ENCODE measurements at places on chromosomes 6 and 20. TPM values are rescaled to one million over a fixed set of nuclear protein-coding genes. Genes with fewer than 3 reads are reported as not detected.

Gene GJA10
- not detected for polyA plus RNA-seq

DNA sequence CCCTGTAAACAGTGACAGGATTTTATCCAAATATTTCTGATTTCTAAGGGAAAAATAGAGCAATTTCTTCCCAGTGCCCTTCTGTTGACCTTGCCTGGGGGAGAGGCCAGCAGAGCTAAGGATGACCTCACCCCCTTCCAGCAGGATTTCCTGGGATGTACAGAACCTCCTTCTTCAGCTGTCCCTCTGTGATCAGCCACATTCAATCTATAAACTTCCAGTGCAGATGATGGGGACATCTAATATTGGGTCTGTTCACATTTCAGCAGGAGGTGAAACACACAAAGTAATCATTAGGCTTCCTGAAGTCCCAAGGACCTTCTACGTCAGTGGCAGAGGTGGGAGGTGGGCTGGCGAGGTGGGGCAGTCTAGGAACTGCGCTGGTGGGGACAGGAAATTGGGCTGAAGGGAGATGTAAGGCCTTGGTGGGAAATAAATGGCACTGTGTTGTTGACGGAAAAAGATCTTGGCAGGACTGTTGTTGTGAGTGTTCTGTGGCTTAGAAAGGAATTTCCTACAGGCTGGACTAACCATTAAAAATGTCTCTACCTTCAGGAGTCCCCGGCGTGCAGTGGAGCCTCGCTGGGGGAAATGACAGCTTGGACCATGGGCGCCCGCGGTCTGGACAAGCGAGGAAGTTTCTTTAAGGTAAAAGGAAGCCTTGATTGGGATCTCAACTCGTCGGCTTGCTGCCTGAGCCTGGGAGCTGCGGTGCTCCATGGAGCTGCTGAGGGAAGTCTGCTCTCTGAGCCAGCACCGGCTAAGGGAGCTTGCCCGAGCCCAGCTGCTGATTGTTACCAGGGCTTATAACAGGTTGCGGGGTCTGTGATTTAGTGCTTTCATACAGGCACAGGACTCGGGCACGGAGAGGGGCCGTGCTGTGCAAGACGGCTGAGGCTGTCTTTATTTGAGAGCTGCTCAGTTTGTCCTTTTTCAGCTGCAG lies 127.9 kb upstream of the NAA20 start:
- no peak for DNase-seq

Gene RBM24
- 2.0 TPM for polyA plus RNA-seq

Gene TMC2
- polyA plus RNA-seq, result 0.05 TPM

Gene RIN2
- polyA plus RNA-seq, result 9.2 TPM

Gene NNAT
- 16.1 TPM for polyA plus RNA-seq

Gene CDH22
- polyA plus RNA-seq, result 0.11 TPM

Gene TRIM31
- polyA plus RNA-seq, result 1.4 TPM

GRCh38 chr20:45946149-45946970 lies 11.9 kb downstream of the PCIF1 start:
- no peak for DNase-seq

Gene PI3
- 567 TPM for polyA plus RNA-seq

Gene RBBP8NL
- 0.64 TPM for polyA plus RNA-seq

DNA sequence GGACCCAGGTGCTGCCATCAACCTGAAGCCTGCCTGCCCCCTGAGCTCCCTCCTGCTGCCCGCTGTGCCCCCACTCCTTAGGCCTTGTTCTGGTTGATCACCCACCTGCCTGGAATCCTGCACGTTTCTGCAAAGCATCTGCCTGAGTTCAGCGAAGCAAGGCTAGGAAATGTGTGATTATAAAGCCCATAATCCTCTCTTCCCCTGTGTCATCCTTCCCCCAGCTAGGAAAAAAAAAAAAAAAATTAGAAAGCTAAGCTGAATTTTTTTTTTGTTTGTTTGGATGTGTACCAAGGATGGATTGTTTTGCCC lies 93.2 kb downstream of the FOXA2 start:
- DNase-seq, result no peak

DNA sequence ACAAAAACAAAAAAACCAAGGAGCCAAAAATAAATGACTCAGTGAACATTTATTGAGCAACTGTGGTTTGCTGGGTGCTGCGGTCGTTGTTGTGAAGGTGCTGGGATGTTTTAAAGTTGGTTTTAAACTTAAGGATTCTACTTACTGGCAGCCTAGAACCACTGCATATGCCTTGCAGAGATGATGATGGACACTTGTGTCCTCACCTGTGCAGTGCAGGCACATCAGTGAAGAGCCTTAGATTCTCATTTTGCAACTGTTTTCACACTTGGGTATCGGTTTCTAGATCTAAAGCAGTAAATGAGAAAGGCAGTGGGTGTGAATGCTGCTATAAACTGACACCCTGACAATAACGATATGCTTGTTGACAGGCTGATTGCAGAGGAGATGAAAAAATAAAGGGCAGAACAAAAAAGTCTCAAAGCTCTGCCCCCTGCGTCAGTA lies 68.8 kb downstream of the UTRN start:
- no peak for DNase-seq

- no peak for DNase-seq
These were observed 112.0 kb downstream of the BACH2 start for GRCh38 chr6:90184334-90185298.

Gene PGC
- polyA plus RNA-seq, result 0.73 TPM

DNA sequence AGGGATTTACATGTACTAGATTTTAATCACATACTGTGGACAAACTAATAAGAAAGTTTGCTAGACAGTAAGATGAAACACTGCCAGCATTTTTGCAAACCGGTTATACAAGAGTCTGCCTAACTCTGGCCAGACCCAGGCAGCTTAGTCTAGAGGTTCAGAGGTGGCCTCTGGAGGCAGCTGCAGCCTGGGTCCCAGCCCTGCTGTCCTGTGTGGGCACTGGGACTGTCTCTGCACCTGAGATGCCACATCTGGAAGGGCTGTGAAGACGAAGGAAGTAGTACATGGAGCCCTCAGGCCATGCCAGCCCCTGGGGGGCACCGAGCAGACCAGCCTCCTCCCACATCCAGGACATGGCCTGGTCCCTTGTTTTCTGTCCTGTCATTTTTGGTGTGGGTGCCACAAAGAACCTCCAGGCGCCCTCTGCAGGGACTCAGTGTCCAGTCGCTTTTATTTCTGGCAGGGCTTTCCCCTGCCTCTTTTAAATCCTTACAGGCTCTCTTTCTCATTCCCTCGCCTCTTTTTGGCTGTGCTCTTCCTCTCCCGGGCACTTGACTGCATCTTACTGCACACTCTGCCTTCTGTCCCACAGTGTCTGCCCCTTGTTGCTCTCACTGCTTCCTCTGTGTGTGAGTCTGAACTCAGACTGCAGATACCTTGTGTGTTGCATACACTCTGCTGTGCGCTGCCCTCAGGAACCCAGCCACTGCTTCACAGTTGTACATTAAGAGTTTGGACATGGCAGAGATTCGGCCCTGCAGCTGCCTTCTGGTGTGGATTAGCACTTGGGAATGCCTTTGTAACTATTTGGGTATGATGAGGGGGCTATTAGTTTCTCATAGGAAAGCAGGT lies 216.7 kb downstream of the ZDHHC14 start:
- DNase-seq, result no peak

DNA sequence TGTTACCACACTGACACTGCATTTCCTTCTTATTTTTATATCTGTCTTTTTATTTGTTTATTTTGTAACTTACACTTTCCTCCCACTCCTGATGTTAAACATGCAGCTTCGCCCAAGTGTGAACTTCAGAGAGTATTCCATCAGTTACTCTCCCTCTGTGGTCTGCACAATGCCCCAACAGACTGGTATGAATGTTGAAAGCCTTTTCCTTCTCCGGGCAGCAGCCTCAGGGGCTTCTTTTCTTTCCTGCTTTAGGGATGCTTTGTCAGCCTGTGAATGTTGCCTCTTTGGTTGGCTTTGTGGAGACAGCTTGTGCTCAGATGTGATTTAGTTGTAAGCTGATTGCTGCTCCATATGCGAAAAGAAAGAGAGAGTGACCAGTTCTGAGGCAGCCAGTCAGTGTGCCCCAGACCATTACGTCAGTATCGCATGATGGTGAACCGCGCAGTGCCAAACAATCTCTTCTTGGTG lies 44.0 kb downstream of the SMPDL3A start:
- no peak for DNase-seq

Gene SLC17A1
- not detected for polyA plus RNA-seq

Gene TGM2
- 47.2 TPM for polyA plus RNA-seq

Gene ULBP1
- 0.68 TPM for polyA plus RNA-seq

DNA sequence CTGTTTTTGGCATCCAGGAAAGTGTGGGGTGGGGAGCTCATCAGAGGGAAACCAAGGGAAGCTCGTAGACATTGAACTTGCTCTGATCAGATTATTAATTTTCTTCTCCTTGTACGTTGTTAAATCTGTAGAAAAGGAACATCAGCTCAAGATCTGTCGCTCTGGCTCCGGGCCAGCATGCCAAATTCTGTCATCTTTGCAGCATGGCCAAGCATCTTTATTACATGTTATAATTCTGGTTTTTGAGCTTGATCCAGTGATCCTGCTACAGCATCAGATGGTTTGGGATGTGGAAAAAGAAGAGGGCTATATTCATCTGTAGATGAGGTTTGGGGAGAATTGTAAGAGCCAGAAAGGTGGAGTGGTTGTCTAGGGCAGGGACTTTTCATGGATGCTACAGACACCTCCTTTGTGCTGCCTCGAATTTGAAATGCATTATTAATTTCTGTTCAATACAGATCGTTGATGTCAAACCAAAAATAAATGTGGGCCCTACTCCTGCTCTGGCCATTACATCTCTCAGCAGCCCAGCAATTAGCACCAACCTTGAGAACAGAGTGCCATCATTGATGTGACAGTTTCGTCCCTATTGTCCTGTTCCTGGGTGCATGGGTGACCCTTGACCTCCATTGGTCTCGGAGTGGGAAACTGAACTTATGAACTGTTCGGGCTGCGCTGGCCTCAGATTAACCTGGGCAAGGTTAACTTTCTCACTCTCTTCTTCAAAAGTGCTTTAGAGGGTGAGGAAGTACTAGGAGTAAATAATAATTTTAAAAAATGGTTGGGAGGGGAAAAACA lies 250.8 kb downstream of the SOX4 start:
- DNase-seq, result no peak

Gene RGL2
- 120 TPM for polyA plus RNA-seq

Gene LHFPL5
- polyA plus RNA-seq, result 0.09 TPM

DNA sequence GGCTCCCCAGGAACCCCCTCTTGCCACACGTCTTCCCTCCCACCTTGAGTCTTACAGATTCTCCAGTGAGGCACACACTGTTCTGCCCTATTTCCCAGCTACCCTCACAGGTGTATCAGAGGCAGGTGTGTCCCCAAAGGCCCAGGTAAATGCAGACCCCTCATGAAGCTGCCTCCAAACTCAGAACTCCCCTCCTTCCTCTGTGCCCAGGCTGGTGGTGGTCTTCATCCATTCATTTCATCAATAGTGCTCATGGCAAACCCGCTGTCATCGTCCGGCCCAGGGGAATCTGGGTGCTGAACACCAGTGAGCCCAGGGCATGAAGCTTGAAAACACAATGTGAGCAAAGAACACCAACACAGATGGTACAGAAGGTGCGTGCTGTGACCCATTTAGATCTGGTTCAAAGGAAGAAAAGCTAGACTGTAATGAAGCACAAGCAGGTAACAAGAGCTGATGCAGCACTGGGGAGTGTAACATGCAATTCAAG lies 213.1 kb downstream of the SYNDIG1 start:
- peak; percentile 51 for DNase-seq

GRCh38 chr6:85669735-85670194 lies 27.1 kb upstream of the SYNCRIP start:
- DNase-seq, result peak; percentile 39

Gene ASIP
- 1.8 TPM for polyA plus RNA-seq

Gene MUC21
- 0.27 TPM for polyA plus RNA-seq

DNA sequence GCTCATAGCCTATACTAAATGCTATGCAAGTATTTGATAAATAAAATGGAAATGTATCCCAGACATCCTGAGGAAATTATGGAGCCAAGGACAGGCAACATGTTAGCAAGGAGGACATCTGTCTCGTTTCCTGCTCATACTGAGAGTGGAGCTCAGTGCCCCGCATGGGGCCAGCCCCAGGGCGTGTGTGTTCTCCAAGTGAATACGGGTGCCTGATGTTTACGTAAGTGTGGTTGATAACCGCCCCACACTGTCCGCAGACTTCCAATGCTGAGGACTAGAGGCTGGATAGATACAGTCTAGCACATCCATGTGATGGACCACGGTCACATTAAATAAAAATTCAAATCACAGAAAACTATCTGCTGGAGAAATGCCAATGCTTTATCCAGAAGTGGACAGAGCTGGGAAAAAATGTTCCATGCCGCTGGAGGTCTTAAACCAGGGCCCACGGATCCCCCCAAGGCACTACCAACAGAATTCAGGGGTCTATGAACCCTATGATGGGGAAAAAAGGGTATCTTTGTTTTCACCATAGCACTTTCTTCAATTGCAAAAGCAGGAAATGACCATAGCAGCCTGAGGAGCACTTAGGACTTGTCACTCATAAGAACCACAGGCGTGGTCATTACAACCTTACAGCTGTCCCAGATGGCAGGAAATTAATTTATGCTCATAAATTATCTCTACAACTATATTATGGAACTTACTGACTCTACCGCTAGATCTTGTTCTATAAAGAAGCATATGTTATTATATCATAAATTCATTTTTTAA lies 24.9 kb downstream of the TGM2 start:
- no peak for DNase-seq

DNA sequence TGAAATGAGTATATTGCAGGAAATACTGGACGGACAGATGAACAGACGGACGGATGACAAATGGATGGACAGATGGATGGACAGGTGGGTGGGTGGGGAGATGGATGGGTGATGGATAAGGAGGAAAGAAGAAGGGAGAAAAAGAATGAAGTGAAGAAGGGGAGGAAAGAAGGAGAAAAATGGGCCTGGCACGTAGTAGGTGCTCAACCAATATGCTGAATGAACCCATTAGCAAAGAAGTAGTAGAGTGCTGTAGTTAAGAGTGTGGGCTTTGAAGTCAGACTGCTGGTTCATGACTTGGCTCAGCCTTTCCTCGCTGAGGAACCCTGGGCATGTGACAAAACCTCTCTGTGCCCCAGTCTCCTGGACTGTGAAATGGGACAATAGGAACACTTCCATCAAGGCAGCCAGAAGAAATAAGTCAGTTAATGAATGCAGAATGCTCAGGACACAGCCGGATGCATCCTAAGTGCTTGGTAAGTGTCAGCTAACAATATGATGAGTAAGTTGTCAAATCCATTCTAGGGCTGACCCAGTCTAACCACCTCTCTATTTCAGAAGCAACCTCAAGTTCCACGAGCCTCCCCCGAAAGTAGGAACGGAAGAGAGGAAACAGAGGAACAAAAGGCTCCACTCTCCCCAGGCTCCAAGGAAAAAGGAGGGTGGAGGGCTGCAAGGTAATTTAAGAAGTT lies 37.9 kb downstream of the PREX1 start:
- DNase-seq, result no peak

Gene NRSN2
- polyA plus RNA-seq, result 16.7 TPM

DNA sequence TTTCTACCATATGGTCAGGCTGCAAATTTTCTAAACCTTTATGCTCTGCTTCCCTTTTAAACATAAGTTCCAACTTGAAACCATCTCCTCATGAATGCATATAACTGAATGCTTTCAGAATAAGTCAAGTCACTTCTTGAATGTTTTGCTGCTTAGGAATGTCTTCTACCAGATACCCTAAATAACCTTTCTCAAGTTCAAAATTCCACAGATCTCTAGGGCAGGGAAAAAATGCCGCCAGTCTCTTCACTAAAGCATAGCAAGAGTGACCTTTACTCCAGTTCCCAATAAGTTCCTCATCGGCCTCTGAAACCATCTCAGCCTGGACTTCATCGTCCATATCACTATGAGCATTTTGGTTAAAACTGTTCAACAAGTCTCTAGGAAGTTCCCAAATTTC lies 1011.2 kb upstream of the CITED2 start:
- no peak for DNase-seq

- no peak for DNase-seq
These were observed 266.8 kb downstream of the ZFAND3 start for GRCh38 chr6:38086346-38086745.
